ENCODE measurements at places on chromosomes 1 and 21.

GRCh38 chr1:91487469-91487868 lies 13.2 kb upstream of the CDC7 start:
- no peak for DNase-seq

GRCh38 chr1:190303501-190303900 lies 174.2 kb downstream of the BRINP3 start:
- no peak for DNase-seq

DNA sequence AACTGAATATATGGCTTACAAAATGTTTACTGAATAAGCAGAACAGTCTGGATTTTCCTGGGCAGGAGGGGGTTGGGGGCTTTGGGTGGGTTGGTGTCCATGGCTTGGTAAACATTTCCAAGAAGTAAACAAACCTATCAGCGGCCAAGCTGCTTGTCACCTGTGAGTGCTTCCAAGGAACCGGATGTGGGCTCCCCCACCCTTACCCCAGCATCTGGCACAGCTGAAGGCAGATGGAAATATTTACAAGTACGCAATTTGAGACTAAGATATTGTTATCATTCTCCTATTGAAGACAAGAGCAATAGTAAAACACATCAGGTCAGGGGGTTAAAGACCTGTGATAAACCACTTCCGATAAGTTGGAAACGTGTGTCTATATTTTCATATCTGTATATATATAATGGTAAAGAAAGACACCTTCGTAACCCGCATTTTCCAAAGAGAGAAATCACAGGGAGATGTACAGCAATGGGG lies at the start of gene CLCA1:
TSS of gene CLCA1 (plus strand) at position 427 of the 477 bp plus-strand sequence. CDS start at position 472, 45 bp downstream.
- DNase-seq: no peak

GRCh38 chr1:76786222-76786621 lies 81.1 kb upstream of the ST6GALNAC5 start:
- DNase-seq: no peak

DNA sequence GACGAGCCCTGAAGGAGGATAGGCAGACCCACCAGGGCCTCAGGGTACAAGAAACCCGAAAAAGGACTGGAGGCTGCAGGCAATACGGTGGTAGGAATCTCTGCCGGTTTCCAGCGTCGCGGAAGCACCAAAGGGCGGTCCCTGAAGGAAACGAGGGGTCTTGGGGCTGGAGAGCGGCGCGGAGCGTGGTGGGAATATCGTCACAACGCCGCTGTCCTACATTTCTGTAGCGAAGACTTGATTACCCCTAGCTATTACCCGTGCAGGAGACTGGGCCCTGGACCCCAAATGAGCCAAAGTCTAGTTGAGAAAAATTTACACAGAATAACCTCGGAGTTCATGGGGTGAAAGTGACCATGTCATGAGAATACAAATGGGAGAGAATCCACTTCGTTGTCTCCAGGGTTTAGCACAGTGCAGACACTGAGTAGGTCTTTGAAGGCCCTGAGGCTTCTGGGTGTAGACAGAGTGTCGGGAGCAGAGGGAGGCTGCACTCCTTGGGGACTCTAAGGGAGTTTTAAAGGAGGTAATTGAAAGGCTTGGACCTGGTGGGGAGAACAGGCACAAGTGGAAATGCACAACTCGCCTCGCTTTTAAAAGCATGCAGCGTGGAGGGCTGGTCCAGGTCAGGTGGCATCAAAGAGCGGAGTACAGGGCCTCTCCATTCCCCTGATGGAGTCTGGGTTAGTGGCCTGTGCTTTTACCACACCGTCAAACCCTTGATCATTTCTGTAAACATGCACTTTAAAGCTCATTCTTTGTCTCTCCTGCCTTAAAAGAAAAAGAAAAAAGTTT lies 1.5 kb downstream of the ATP1A1 start:
- DNase-seq: no peak

DNA sequence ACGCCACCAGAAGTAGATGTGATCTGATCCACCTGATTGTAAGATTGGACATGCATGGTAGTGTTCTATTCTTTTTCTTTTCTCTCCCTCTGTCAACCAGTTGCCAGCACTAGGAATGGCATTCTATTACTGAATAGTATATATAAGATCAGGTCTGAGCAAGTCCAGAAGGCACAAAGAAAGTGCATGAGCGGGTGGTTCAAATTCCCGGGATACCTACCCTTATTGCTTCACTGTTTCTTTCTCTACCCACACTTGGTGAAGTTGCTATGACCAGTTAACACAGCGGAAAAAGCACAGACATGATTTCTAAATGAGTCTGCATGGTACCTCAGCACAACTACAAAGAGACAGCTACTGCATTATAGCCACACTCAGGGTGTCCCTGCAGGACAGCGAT lies 64.0 kb downstream of the SLC9A1 start:
- DNase-seq: no peak

- DNase-seq: no peak
Measured at GRCh38 chr1:16677552-16678431, 11.0 kb upstream of the RNU1-3 start.

GRCh38 chr1:94629259-94630181 lies 88.0 kb upstream of the F3 start:
- no peak for DNase-seq

DNA sequence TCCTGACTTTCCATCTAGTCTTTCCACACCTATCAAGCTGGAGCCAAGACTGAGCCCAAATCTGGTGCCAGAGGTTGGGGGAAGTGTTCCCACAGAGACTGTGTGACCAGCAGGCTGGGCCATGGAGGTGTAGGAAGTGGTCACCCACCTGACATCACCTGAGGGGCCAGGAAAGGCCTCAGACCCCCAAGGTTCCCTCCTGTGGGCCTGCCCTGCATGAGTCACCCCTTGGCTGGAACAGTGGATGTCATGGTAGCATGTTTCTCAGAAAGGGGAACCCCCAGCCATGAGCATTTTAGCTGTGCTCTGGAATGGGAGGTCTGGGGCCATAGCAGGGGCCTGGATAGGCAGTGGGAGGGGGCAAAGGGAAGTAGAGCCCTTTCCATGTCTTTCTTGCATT lies 5.7 kb upstream of the TNFRSF8 start:
- no peak for DNase-seq

GRCh38 chr1:86875722-86876121 lies 38.2 kb downstream of the SELENOF start:
- DNase-seq: no peak

DNA sequence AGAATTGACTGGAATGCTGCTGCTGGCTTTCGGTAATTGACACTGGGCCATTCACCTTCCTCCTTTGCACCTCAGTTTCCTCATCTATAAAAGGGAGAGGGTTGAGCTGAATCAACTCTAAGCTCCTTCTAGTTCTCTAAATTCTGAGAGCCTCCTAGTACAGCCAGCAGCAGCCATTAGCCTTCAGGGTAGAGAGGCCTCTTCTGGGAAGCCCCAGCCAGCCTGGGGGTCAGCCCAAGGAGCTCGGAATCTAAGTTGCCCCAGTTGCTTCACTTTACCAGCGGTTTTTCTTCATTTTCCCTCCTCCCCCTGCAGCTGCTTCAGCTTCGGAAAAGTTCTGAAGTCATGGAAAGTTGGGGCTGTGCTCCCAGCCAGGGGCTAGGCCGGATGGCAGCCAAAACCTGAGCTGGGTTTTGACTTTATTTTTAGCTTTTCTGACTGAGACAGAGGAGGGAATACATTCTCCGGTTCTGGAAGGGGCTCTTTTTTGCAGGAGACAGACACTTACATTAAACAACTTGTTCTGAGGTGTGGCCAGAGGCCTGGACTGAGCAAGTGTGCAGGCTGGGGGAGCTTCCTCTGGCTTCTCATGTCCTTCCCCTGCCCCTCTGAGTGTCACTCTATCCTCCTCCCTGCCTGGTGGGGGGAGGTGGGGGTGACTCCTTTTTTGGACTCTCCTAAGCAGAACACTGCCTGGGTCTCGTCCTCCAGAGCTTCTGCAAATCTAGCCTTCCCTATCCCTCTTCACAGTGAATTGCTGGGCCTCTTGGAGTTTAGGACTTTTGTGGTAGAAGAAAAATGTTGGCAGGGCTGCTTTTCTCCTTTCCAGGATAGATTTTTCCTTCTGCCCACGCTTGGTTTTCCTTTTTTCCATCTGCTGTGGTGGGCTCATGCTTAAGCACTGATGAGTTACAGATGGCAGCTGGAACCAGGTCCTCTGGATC lies 14.4 kb downstream of the LMNA start:
- DNase-seq: no peak

DNA sequence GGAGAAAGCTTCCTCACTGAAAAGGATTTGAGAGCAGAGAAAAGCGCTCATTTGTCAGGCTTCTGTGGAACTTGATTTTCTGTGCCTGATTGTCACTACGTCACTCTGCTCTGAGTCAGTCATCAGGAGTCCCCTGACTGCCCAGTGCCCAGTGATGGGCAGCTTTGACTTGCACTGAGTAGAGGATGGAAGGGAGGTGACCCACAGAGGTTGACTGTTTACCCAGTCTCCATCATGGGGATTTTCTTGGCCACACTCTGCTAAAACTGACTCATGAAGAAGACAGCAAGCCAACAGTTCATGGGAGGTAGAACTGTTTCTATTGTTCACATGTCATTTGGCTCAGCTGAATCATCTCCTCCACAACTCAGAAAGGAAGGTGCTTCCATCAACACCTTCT lies 82.1 kb upstream of the DUSP10 start:
- DNase-seq: no peak

DNA sequence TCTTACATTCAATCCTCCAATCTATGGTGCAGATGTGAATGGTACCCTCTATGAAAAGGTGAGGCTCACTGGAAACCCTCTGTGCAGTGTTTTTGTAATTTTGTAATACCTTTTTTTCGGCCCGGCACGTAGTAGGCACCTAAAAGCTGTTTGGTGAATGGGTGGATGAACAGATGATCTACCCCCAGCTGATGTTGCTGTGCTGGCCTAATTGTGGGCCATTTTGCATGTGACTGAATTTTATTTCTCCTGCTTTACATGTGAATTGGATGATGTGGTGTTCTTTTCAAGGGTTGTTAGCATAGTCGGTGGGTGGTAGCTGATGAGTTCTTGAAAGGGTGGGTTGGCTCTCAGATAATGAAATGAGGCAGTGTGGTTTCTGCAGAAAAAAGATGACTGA lies 10.4 kb downstream of the KDM4A start:
- DNase-seq: peak; percentile 43
